Transverse colon (tissue), 4 donors: ENCODE measurements at places on chromosomes 1 and 21. TPM values are rescaled to one million over a fixed set of nuclear protein-coding genes. Genes with fewer than 3 reads are reported as not detected.

DNA sequence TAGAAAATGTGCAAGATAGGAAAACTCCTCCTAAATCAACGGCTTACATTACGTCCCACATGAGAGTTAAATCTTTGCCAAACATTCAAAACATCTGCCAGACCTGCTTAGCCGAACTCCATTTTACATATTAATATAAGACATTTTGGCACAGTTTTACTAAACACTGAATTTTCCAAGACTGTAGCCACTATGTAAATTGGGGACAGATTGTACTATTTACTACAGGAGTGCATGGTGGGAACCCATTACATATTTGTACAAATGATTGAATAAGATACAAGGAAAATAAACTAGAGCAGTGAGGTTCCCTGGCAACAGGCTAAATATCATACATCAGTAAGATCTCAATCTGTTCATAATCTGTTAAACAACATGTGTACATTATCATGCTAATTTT lies 1234.4 kb downstream of the KCNT2 start:
- H3K4me1 ChIP-seq, result no peaks in the 10 kb centered on the region
- H3K27ac ChIP-seq, result no peak overlapping the region
- H3K27me3 ChIP-seq, result no peaks in the 10 kb centered on the region
- H3K4me3 ChIP-seq, result no peak overlapping the region
- DNase-seq, result no peak
- H3K36me3 ChIP-seq, result no peaks in the 10 kb centered on the region

The CHIA gene
- total RNA-seq, result not detected

DNA sequence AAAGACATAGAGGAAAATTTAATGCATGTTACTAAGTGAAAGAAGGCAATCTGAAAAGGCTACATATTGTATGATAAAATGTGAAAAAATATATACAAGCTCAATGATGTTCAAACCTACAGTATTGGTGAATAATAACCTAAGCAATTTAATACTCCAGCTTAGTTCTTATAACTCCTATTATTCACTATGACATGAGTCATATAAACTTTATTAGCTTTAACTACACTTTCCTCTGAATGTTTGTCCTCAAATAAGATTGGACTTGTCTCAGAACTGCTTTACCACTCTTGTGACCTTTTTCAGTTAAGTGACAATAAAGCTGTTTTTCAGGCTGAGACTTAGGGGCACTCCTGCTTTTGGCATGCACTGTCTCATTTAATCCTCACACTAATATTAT lies 50.9 kb downstream of the CNST start:
- peaks cover 6% of the 10 kb centered on the region for H3K4me1 ChIP-seq
- no peak overlapping the region for H3K4me3 ChIP-seq
- H3K36me3 ChIP-seq, result peaks cover 9% of the 10 kb centered on the region
- H3K27me3 ChIP-seq, result no peaks in the 10 kb centered on the region
- peak overlapping the region; percentile 32 for H3K27ac ChIP-seq

DNA sequence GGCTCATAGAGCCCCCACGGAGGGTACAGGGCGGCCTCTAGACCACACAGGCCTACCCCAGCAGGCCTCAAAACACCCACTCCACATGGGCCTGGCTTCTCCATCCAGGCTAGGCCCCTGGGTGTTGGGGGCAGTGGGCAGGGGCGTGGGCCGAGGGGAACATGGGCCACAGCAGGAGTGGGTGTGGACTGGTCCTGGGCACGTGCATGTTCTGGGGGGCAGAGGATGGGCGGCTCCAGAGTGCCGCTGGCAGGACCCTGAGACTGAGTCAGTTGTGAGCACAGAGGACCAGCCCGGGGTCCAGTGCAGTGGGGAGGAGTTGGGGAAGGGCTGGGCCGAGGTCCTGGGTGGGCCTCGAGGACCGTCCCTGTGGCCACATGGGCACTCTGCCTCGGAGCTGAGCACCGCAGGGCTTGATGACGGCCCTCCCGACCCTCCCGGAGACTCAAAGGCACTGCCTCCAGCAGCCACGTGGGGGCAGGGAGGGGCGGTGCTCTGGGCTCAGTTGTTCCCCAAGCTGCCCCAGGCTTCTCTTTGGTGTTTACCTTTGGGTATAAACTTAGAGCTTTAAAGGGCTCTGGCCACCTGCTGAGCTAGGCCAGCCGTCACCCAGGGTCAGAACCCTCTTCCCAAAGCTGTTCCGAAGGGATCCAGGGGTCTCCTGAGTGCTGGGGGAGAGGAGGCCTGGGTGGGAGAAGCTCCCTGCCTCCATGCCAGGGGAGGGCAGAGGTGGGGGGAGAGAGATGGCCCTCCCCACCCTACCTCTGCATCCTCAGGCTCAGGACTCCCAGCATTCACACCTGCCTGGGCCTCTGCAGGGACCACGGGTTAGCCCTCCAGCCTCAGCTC lies 79.9 kb downstream of the MORN1 start:
- peak; percentile 76 for DNase-seq
- peaks cover 35% of the 10 kb centered on the region for H3K4me1 ChIP-seq
- peak overlapping the region; percentile 88 for H3K27ac ChIP-seq

The ZBTB8B gene
- not detected for total RNA-seq

The FABP3 gene
- 7.6 TPM for total RNA-seq

DNA sequence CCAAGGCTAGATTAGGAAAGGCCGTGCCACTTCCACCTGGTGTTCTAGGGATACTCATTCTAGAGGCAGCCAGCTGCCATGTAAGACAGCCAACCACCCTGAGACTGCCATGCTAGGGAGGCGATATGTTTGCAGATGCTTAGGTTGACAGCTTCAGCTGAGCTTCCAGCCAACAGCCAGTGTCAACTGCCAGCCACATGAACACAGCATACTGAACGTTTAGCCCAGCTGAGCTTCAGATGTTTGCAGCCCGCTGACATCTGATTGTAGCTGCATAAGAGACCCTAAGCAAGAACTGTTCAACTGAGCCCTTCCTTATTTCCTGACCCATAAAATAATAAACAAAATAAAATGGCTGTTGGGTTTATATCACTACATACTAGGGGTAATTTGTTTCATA lies 5.0 kb upstream of the KCNC4 start:
- H3K4me3 ChIP-seq, result no peak overlapping the region
- no peak for DNase-seq
- no peaks in the 10 kb centered on the region for H3K27me3 ChIP-seq
- no peaks in the 10 kb centered on the region for H3K36me3 ChIP-seq
- H3K27ac ChIP-seq, result no peak overlapping the region
- peaks cover 5% of the 10 kb centered on the region for H3K4me1 ChIP-seq

- no peak overlapping the region for H3K4me3 ChIP-seq
- no peaks in the 10 kb centered on the region for H3K27me3 ChIP-seq
- peak; percentile 78 for DNase-seq
- H3K36me3 ChIP-seq, result no peaks in the 10 kb centered on the region
- H3K4me1 ChIP-seq, result peaks cover 55% of the 10 kb centered on the region
These were observed 109.5 kb upstream of the JUN start for GRCh38 chr1:58893257-58893869.

DNA sequence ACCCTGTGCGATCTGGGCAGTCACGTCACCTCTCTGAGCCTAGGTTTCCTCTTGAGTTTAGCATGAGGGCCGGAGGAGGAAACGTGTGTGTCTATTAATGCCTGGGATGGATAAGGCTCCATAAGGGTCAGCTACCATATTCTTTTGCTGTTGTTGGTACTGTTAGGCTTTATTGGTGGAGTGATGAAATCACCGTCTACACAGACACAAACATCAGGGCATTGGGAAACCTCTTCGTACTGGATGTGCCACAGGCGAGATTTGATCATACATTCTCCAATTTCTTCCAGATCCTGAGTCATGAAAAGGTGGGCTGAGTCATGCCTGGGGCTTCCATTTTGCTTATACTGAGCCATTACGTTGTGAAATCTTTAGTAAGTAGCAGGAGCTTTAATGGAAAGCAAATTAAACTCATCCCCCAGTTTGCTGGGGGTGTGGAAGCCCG lies 24.9 kb upstream of the GRHL3 start:
- peaks cover 10% of the 10 kb centered on the region for H3K4me1 ChIP-seq
- H3K36me3 ChIP-seq, result no peaks in the 10 kb centered on the region
- DNase-seq, result peak; percentile 37
- no peak overlapping the region for H3K4me3 ChIP-seq
- peak overlapping the region; percentile 66 for H3K27ac ChIP-seq
- no peaks in the 10 kb centered on the region for H3K27me3 ChIP-seq

DNA sequence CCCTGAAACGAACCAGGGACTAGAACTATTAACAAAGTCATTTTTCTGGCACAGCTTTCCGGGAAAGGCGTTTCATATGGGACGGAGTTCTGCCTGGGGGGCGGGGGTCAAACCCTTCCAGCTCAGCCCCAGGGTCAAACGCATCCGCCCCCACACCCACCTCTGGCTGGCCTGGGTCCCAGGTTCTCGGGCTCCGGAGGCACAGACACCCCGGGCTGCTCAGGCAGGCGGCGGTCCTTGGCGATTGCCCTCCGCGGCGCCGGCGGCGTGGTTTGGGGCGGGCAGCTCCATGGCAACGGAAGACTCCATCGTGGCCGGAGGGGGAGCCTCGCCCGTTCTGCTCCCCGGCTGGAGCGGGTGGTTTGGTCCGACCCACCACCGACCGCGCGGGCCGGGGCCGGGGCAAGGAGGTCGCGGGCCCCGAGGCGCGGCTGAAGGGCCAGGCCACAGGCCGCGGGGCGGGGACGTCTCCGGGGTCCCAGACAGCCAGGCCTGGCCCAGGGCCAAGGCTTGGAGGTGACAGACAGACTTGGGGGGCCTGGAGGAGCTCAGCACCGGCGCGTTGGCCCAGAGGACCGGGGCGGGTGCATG lies at the start of gene CFAP74:
TSS of gene CFAP74 (minus strand) at position 246 of the 591 bp plus-strand sequence. CDS start 12,830 bp downstream, outside the sequence.
- no peak within 1 kb of the TSS for H3K27ac ChIP-seq
- H3K4me3 ChIP-seq, result no peak within 1 kb of the TSS
- peaks cover 89% of the 10 kb centered on the region for H3K27me3 ChIP-seq
- peaks cover 6% of the 10 kb centered on the region for H3K4me1 ChIP-seq

GRCh38 chr1:202710070-202711045 lies at the start of gene SYT2:
TSS of gene SYT2 (minus strand) at chr1:202710454. CDS start at chr1:202605772, 104,682 bp downstream.
- peaks cover 61% of the 10 kb centered on the region for H3K27me3 ChIP-seq
- H3K36me3 ChIP-seq, result no peaks in the 10 kb centered on the region
- no peak within 1 kb of the TSS for H3K4me3 ChIP-seq
- no peak within 1 kb of the TSS for H3K27ac ChIP-seq
- peaks cover 16% of the 10 kb centered on the region for H3K4me1 ChIP-seq
- peak; percentile 16 for DNase-seq

DNA sequence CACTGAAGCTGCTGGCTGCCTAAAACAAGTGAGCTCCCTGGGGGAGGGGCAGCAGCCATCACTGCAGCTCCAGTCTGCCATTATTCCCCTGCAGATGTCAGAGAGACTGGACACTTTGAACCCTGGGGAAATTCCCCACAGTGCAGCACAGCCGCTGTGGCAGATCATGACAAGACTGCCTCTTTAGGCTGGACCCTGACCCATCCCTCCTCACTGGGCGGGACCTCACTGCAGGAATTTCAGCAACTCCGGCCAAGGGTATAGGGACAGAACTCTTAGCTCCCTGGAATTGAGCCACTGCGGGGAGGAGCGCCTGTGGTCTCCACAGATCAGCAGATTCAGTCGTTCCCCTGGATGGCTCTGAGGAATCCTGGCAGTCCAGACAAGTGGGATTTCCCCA lies 964.6 kb downstream of the BRINP3 start:
- no peaks in the 10 kb centered on the region for H3K36me3 ChIP-seq
- H3K27ac ChIP-seq, result no peak overlapping the region
